ENCODE measurements at places on chromosomes 6 and 20.
A peak's percentile ranks its signal among the peaks of the same experiment; 100 is the strongest.

GRCh38 chr6:53956068-53956711 is 155.1 kb upstream of the MLIP start:
- peak; percentile 78 for DNase-seq

GRCh38 chr6:45445749-45446549 is 68.2 kb upstream of the SUPT3H start:
- peak; percentile 93 for DNase-seq

DNA sequence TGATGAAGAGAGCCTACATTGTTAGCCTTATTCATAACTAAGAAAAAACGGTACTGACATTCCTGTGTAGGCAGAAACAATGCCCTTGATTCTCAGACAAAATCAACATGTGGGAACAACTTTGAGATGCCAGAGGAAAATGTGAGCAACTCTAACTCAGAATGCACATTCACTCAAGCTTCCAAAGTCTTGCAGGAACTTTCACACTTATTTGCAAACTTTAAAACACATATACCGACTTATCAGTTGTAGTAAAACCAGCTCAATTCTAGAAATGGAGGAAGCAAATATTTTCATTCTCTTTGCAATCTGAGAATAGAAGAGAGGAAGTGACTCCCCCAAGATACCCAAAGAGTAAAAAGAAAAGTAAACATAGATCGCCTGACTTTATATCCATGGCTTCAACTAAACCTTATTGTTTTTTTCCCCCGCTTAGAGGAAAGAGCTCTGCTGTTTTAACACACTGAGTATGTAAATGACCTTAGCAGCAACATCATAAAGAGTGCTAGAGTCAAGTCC is 117.6 kb downstream of the EPB41L2 start:
- no peak for DNase-seq

DNA sequence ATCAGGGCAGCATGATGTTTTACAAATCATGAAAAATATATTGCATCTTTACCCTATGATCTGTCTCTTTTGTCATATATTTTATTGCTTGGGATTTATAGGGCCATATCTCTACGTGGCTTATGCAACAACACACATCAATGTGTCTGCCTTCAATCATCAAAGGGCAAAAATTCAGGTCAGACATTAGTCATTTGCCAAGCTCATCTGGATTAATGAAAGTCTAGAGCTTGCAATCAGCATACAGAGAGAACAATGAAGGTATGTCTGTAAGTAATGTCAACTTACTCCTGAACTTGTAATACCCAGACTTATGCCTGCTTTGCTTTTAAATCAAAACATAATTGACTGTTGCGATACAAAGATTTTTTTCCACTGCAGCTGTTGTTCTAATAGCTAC is 282.7 kb downstream of the HAO1 start:
- DNase-seq = no peak

DNA sequence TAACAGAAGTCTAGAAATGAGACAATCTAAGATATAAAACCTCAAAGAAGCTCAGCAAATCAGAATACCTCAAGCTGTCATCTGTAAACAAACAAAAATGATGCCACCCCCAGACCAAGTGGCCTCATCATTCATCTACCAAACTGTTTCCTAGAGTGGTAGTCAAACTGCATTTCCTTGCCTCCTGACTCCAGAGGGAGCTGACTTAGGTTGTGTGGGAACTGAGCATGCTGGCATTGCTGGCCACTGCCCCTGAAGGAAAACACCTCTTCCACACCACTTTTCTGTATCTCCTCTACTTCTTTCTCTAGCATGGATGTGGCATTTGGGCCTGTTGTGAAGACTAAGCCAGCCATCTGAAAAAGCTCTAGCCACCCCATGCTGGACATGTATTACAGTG is 56.3 kb downstream of the ZHX3 start:
- no peak for DNase-seq

- DNase-seq = no peak
Measured at GRCh38 chr6:143097224-143097795, 36.6 kb downstream of the AIG1 start.

GRCh38 chr20:10652660-10653261 is 21.0 kb downstream of the JAG1 start:
- no peak for DNase-seq

DNA sequence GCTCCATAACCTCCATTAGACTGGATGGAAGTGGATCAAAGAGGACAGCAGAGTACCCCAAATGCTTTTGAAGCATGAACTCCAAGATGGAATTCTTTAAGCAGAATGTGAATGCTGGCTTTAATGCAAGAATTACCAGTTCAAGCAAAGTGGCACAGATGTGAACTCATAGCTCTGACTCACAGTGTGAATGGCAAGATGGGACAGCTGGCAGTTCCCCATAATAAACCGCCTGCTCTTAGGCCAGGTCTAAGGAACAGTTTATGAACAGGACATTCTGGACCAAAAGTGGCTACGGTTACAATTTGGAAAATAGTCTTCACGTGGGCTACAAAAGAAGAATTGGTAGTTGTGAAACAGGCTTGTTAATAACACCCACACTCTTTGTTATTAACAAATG is 76.5 kb downstream of the SPTLC3 start:
- no peak for DNase-seq

- no peak for DNase-seq
Measured at GRCh38 chr20:757506-757905, 10.8 kb downstream of the SLC52A3 start.

DNA sequence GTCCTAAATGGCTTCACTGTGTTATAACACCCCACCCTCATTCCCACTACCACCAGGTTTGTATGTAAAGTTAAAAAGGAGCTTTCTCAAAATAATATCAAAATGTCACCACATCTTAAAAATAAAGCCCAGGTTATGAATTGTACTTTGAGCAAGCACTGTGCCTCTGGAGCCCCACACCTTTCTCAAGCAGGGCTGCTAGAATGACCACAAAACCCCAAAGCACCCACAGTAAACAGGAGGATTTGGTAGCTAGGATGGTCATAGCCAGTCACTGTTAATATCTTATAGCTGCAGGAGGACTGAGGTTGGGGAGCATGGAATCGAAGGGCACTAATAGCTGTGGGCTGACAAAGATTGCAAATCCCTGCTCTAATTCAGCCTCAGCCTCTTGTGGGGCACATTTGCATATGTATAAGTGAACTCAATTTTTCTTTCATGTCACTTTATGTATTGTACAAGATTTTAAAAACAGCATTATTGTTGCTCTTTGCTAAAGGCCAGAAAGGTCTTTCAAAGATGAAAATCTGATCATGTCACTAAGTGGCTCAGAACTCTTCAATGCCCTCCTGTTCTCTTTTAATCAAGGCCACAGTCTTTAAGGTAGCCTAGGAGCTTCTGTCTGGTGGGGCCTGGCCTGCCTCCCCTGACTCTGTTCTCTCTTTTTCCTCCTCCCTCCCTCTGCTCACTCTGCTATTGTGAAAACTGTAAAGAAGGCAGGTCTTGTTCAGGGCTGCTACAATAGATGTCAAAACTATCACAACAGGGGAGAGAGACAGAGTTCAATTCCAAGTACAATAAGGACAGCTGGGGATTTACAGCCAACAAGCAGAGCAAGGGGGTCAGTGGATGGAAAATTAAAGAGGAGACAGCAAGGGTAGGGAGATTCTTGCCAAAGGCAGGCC is 101.6 kb downstream of the TMEM200A start:
- DNase-seq = no peak

DNA sequence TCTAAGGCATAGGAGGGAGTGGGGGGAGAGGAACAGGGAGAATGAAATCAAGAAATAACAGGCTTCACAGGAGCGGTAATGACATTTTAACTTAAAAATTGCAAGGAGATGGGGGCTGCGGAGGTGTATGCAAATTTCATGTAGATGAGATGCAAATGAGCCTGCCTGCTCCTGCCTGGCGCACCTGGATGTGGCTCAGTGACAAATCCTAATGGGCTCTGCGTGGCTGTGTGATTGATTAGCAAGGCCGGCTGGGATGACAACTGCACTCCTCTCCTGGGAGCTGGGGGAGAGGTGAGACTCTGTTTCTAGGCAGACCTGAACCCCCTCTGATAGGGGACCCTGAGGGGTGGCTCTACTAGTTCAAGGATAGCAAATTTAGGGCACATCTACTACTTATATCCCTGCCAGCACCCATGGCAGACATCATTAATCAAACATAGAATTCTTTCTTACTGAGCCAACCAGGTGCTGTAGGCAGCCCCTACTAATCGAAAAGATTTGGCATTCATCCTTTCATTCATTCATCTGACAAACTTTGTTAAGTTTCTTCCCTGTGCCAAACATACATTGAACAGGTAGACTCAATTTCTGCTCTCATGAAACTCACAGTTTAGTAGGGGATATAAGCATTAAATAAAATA is 38.4 kb upstream of the TGM2 start:
- DNase-seq = no peak

GRCh38 chr6:12229332-12229731 is 60.8 kb upstream of the EDN1 start:
- no peak for DNase-seq

DNA sequence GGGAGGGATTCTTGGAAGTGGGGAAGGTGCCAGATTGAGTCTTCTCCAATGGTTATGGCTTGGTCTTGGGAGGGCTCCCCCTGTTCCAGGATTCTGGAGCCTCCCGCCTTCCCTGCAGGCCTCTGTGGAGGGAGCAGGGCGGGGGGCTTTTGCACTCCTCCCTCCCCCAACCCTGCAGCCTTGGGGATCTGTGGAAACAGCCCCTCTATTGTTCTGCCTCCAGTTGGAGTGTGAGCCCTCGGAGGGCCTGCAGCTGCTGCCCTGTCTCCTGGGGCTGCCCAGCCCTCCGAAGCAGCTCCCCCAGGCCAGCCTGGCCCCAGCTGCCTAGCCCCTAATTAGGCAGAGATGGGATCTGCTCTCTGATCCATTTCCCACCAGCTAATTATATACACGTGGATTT is 14.7 kb downstream of the FAM110A start:
- no peak for DNase-seq

DNA sequence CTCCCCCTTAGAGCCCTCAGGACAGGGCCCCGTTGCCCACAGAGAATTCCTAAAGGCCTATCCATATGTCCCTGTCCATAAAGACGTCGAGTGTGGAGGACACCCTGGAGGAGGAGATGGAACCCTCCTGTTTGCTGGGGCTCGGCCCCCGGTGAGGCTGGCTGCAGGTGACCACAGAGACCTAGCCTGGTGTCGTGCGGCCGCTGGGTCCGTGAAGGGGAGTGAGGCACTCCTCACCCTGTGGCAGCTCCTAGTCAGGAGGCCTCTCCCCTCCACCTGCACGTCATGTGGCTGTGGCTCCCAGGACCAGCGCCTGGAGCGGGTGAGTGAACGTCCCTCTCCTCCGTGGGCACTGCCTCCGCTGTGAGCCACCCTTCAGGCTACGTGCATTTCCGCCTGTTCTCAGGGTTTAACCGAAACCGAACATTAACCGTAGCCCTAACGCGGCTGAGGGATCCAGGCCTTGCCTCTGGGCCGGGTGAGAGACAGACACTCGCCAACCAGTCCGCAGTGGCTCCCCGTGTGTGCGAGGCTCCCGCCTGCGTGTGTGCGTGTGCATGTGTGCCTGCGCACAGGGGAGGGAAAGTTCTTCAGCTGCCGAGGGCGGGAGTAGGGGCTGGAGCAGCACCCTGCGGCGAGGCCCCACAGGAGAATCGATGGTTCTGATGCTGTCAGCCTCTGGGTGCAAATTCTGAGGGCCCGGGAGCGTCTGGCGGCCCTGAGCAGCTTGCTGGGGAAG is 5.9 kb upstream of the TCEA2 start:
- DNase-seq = no peak

DNA sequence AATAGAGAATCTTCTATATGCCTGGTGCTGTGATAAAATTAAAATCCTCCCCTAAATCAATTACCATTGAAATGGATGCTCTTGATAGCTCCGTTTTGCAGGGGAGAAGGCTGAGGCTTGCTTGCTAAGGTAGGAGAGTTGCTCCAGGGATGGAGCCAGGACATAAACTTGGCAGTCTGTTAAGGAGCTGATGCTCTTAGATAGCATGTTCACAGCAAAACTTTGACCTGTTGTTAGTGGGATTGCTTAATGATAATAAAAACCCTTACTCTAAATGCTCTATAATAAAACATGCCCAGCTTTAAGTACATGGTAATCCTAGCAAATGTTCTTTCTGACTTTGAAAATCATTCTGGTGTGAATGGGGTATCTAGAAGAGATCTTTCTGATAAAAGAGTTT is 228.4 kb upstream of the JAG1 start:
- no peak for DNase-seq

DNA sequence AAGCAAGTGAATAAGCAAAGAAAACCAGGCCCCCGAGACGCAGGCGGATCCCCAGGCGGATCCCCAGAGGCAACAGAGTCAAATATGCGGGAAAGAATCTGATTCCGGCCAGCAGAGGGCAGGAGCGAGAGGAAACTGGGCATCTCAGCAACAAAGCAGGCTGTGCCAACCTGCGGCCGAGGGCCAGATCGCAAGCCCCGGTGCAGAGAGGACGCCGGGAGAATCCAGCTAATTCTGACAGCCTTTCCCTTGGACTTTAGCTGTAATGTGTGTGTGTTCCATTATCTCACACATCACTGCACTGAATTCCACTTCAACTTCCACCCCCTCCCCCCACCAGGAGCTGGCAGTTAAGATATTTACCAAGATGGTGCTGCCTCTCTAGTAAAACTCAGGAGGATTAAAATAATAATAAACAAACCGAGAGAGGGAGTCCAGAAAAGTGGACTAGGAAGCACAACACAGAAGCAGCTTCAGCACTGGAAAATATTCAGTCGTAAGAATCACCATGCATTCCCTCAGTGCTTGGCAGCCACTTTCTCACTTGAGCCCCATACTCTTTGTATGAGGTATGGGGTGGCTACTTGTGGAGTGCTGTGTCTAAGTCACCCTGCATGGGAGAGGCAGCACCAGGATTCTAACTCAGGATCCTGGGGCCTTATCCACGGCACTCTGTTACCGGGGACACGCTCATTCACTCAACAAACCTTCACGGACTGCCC is 66.2 kb upstream of the SNX9 start:
- DNase-seq = peak; percentile 81

DNA sequence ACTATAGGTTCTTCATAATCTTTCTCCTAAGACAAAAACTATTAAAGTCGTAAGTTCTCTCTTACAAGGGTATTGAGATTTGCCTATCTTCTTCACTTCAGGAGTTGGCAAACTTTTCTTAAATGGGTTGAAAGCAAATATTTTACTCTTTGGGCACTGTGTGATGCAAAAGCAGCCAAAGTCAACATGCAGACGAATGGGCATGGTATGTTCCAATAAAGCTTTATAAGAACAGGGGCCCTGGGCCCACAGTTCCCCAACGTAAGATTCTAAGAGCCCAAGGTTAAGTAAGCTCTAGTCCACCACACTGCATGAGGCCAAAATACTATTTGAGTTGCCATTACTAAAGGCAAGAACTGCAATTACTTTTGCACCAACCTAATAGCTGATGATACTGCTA is 11.5 kb downstream of the CD164 start:
- DNase-seq = no peak

DNA sequence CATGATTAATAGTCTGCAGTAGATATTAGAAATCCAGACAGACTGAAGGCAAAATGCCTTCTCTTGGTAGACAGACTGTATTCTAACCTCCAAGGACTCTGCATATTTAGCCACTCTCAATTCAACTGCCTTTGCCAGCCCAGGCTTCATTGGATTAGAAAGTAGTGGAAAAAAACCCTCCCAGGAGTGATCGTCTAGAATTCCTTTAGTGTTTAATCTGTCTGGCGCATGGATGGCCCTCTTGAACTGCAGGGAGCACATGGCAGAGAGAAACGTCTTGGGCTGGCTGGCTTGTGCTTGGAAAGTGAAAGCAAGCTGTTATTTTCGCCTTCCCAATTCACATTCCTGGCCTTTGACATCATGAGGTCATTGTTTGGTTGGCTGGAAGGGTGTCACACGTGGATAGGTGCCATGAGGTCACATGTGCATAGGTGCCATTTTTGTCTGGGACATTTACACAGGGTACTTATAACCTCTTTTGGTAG is 30.9 kb upstream of the NEDD9 start:
- DNase-seq = peak; percentile 82

GRCh38 chr20:41136680-41137613 is at the start of gene PLCG1:
TSS of gene PLCG1 (plus strand) at chr20:41137543. CDS start at chr20:41137642, 99 bp downstream.
- DNase-seq = peak; percentile 80

Measured in NCI-H2029 (cell line).